ENCODE measurements at places on chromosomes 7 and 10. TPM values are rescaled to one million over a fixed set of nuclear protein-coding genes. Genes with fewer than 3 reads are reported as not detected.

Gene PPP1R3A
- total RNA-seq: not detected

Gene ANXA8
- total RNA-seq: not detected

Gene C1QL3
- not detected for total RNA-seq

Gene TNS3
- total RNA-seq: 0.16 TPM

Gene FXYD4
- not detected for total RNA-seq

Gene RET
- 0.13 TPM for total RNA-seq

Gene PON1
- not detected for total RNA-seq

Gene HOXA11
- 0.13 TPM for total RNA-seq

Gene SLC39A12
- not detected for total RNA-seq

- DNase-seq: peak; percentile 64
These were observed 13.4 kb downstream of the HNRNPF start for GRCh38 chr10:43395571-43396060.

DNA sequence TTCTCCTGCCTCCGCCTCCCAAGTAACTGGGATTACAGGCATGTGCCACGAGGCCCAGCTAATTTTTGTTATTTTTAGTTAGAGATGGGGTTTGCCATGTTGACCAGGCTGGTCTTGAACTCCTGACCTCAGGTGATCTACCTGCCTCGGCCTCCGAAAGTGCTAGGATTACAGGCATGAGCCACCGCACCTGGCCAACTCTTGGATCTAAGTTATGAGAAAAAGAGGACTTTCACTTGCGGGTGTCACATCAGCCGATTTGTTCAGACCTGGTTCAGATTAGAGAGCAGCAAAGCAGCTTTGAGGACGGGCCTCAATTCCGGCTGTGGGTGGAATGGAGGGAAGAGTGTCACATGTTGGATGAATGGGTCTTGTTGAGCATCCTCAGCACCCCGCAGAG, 61.0 kb upstream of the FGFR2 start:
- DNase-seq: no peak

DNA sequence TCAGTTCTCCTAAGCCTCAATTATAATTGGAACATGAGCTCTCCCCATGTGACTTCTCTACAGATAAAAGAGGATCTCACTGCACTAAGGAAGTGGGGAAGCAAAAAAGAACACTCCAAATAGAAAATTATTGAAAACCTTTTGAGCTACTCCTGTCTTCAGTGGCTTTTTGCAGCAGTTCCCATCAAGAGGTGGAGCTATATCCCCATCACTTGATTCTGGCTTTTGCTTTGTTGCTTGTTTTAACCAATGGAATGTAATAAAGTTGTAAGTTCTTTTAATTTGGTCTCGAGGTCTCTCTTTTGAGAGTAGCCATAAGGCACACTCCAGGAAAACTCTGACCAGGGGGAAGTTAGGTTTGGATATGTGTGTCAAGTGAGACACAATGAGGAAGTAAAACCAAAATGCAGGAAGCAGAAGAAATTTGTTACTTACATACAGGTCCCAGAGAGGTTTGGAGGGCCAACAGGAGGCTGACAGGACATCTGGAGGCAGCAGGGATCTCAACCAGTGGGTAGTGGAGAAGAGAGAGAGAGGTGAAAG, 569.4 kb downstream of the HTR7 start:
- no peak for DNase-seq

DNA sequence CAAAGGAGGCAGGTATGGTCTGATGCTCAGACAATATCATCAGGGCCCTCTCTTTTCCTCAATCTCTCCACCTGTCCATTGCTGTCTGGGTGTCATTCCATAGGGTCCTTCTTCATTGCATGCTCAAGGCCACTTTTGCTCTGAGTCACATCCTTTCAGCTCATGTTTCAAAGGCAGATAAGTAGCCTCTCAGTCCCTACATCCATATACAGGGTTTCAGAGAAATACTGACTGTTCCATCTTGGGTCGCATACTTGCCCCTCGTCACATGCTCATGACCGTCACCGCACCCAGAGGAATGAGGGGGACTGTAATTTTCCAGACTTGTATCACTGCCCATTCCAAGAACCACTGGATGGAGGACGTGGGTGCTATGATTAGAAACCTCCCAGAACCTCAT, 93.4 kb downstream of the FAM107B start:
- DNase-seq: no peak

GRCh38 chr7:77293046-77293445, 93.4 kb upstream of the FGL2 start:
- no peak for DNase-seq

DNA sequence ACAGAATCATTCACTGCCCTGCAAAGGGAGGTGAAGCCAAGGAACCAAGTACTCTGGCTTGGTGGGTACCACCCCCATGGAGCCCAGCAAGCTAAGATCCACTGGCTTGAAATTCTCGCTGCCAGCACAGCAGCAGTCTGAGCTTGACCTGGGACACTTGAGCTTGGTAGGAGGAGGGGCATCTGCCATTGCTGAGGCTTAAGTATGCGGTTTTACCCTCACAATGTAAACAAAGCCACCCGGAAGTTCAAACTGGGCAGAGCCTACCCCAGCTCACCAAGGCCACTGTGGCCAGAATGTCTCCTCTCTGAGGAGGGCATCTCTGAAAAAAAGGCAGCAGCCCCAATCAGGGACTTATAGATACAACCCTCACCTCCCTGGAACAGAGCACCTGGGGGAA, 1050.0 kb upstream of the GHITM start:
- no peak for DNase-seq

- no peak for DNase-seq
These were observed 99.1 kb upstream of the SEC61G start for GRCh38 chr7:54858008-54858692.

DNA sequence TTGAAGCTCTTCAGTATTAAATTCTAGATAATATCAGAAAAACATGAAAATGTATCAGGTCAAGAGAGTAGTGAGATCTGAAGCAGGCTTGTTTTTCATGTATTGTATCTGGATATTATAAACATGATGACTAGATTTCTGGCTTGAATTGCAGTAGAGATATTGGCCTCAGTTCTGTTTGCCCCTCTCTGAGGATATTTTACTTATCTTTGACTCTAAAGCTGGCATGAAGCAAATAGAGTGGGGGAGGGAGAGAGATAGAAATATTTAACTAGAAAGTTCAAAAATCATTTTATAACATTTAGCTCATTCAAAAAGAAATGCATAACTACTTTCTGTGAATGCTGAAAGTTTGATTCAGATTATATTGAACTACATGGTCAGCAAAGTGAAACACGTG, 929.7 kb upstream of the KCND2 start:
- DNase-seq: no peak

DNA sequence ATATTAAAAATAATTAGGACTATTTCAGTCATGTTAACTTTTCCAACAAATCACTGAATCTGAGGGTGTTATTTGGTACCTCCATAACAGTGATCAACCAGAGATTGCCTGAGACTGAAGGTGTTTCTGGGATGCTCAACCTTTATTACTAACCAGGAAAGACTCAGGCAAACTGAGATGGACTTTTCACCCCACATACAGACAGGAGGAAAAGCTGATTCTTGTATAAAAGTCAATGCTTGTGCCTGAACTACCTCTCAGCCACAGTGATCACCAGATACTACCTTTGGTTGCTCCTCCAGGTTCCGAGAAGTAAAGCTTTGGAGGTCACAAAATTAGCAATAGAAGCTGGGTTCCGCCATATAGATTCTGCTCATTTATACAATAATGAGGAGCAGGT, 1.9 kb downstream of the AKR1C3 start:
- no peak for DNase-seq

GRCh38 chr7:95473276-95473985, 12.3 kb upstream of the ASB4 start:
- DNase-seq: no peak

GRCh38 chr10:6558272-6558671, 21.8 kb downstream of the PRKCQ start:
- no peak for DNase-seq

DNA sequence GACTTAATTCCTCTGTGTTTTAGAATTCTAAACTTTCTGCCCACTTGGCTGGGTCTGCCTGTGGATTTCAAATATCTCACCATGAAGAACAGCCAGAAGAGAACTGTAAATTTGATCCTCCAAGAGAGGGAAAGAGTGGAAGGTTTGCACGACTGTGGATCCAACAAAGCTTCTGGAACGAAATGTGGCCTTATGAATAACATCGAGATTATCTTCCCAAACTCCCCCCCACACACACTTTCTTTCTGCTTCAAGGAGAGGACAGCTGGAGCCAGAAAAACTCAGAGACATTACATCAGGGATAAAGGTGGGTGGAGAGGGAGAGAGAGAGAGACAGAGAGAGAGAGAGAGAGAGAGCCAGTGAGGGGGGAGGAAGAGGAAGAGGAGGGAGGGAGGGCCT, 570.1 kb upstream of the MGMT start:
- no peak for DNase-seq

- DNase-seq: no peak
These were observed 35.0 kb downstream of the ZFAND2A start for GRCh38 chr7:1124816-1125602.

DNA sequence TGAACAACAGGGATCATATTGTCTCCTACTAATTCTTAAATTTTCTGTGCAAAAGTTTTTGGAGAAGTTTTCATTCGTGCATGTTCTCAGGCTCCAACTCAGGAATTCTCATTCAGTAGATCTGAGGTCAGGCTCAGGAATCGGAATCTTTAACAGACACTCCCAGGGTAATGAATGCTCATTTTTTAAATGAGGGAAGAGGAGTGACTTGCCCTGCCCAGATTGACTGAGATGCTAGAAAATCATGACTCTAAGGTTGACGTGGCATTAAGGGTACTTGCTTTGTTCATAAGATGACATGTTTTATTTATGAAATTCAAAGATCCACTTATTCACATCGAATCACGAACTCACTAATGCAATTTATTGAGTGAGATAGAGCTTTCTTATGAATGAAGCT, 196.6 kb upstream of the NPVF start:
- no peak for DNase-seq

DNA sequence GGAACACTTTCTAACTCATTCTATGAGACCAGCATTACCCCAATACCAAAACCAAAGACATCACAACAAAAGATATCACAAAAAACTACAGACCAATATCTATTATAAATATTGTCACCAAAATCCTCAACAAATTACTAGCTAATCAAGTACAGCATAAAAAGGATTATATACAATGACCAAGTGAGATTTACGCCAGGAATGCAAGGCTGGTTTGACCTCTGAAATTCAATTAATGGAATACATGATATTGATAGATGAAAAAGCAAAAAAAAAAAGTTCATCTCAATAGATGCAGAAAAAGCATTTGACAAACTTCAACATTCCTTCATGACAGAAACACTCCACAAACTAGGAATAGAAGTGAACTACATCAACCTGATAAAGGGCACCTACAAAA, 175.3 kb downstream of the LCOR start:
- peak; percentile 26 for DNase-seq

GRCh38 chr7:151218170-151218569, 7.9 kb upstream of the H2BK1 start:
- DNase-seq: no peak

GRCh38 chr7:103727982-103728610, 261.4 kb downstream of the RELN start:
- no peak for DNase-seq

DNA sequence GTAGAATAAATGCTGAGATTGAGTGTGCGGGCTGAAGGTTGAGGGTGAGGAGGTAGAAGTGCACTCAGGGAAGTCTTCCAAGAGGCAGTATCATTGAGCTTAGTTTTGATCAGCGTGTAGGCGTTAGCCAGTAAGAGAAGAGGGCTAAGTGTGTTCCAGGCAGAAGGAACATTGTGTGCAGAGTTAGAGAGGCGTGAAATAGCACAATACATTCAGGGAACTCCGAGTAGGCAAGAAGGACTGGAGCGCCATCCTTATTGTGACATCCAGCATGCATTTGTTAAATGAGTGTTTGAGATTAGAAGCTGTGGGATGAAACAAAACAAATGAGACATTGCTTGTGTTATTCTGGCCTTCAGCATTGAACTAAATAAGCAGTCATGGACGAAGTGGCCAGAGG, 140.9 kb upstream of the MKLN1 start:
- no peak for DNase-seq

DNA sequence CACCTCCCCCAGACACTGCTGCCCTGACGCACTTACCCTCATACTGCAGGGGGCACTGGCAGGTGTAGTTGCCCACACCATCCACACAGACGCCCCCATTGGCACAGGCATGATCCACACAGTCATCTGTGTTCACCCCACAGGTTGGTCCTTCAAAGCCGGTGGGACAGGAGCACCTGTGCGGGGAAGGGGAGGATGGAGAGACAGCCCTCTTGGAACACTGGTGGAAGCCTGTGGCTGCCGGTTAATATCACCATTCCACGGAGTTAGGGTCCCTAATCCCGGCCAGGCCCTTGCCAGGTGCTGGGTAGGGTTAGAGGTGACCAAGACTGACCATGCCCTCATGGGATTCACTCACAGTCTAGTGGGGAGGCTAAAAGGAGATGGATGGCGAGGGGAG, 171.8 kb downstream of the SLIT1 start:
- DNase-seq: no peak

GRCh38 chr10:71319800-71320392, 837 bp downstream of the SLC29A3 start:
- no peak for DNase-seq

DNA sequence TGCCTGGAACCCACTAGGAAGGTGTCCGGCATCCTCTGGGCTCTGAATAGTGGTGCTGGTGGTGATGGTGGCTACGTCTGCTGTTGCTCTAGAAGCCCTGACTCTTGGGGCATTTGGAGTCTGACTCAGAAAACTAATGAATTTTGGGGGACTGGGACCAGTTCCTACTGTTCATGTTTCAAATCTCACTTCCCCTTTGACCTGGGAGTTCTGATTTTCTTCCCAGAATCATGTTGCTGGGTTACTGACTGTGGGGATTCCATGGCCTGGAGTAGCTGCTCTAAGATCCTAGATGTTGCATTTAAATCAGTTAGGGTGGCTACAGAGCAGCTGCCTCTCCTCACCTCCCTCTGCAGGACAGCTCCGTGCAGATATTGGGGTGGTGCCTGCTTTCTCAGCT, 3.2 kb downstream of the TSPAN33 start:
- DNase-seq: no peak

GRCh38 chr10:114713525-114714090, 55.5 kb upstream of the ABLIM1 start:
- DNase-seq: no peak

GRCh38 chr10:133420028-133420427, 4.4 kb downstream of the SPRN start:
- no peak for DNase-seq

DNA sequence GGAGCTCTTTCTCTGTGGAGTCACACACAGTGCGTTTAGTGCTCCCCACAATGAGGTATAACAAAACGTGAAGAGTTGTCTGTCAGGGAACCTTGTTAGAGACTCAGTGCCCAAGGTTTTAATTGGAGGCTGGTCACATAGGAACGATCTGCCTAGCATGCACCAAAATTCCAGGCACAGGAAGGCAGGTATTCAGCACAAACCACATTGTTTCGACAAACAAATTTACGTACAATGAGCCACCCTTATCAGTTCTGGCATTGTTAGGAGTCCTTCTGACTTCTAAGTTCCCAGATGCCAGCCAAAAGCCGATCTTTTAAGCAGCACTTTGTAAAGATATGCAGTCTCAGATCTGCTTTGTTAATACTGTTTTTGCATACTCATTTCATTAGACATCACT, 414.2 kb upstream of the MTPN start:
- DNase-seq: no peak

GRCh38 chr10:61742812-61743211, 80.1 kb downstream of the CABCOCO1 start:
- DNase-seq: no peak

- peak; percentile 89 for DNase-seq
These were observed 37.0 kb upstream of the EGR2 start for GRCh38 chr10:62852961-62853702.
